ENCODE measurements at places on chromosomes 16 and 17. TPM values are rescaled to one million over a fixed set of nuclear protein-coding genes. Genes with fewer than 3 reads are reported as not detected.
A peak's percentile ranks its signal among the peaks of the same experiment; 100 is the strongest.

DNA sequence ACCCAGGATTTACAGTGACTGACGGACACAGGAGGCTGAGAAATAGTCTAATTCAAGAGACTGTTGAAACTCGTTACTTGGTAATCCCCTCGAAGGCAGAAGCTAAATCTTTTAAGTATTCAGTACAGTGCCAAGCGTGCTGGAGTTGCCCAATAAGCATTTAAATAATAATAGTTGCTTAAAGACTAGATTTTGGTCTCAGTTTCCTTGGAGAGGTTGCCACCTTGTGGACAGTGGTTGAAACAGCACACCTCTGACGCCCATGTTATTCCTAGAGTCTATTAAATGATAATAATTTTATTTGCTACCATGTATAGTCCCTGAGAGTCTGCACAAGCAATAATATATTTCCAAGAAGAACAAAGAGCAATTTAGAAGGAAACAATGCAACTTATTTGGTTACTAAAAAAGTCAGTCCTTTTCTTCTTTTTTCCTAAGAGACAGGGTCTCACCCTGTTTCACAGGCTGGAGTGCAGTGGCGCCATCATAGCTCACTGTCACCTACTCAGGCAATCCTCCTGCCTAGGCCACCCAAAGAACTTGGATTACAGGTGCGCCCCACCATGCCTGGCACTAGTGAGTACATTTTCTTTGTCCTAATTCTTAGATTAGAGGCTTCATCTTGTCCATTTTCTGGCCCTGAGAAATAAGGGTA is 138.0 kb upstream of the NUDT7 start:
- DNase-seq: peak; percentile 53

DNA sequence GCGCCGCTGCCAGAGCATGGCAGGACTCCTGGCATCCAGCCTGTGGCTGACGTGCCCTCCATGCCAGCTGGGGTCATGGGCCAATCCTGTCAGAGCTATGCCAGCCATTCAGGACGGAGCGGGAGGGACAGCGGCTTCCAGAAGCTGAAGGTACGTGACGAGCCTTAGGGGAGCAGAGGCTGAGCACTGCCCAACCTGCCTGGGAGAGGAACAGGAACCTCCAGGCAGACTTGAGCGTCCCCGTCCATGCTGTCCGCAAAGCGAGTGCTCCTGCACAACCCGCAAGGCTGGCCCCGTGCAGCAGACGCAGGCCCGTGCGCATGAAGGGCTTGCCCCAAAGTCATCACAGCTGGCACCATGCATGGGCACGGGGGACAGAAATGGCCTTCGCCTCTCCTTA is 21.5 kb downstream of the NDUFAF8 start:
- no peak for DNase-seq

- no peak for DNase-seq
Observed at GRCh38 chr17:57466521-57466920, 210.2 kb downstream of the MSI2 start.

GRCh38 chr16:8631373-8631772 is 9.9 kb downstream of the METTL22 start:
- DNase-seq: no peak

COPRS gene
- total RNA-seq: 143 TPM

DNA sequence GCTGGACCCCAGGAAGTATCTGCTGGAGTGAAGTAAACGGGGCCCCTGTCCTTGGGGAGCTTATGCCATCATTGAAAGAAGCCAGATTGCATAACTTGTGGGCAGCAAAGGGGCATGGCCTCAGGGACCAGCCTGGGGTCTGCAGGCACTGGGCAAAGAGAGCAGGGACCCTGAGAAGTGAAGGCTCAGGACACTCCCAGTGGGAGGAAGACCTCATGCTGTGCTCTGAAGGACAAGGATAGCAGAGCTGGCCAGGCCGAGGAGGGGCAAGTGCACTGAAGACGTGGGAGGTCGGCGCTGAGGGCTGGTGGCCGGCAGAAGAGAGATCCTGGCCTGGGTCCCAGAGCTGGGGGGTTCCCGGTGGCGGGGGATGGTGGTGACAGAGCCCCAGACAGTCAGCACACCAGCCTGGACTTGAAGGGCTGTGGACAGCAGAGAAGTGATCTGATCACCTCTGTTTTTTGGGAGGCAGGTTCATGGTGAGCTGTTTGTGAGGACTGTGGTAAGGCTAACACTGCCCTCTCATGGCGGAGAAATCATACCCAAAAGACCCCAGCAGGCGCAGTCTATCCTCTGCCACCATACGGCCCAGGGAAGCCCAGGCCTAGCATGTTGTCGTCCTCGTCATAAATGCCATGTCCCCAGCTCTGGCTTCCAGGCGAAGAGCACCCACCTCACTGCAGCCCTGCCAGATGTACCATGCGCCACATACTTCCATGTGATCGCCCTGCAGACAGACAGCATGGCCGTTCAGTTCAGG is 7.1 kb upstream of the CNP start:
- peak; percentile 59 for DNase-seq

G6PC1 gene
- total RNA-seq: not detected

DNA sequence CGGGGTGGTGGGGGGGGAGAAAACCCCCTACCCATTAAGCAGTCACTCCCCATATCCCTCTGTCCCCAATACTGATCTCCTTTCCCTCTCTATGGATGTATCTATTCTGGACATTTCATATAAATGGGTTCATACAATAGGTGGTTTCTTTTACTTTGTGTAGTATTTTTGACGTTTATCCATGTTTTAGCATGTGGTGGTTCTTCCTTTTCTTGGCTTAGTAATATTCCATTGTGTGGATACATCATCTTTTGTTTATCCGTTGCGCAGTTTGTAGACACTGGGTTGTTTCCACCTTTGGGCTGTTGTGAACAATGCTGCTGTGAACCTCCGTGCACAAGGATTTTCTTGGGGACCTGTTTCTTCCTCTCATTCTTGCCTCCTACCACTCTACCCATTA is 12.6 kb downstream of the LDHD start:
- no peak for DNase-seq

DNA sequence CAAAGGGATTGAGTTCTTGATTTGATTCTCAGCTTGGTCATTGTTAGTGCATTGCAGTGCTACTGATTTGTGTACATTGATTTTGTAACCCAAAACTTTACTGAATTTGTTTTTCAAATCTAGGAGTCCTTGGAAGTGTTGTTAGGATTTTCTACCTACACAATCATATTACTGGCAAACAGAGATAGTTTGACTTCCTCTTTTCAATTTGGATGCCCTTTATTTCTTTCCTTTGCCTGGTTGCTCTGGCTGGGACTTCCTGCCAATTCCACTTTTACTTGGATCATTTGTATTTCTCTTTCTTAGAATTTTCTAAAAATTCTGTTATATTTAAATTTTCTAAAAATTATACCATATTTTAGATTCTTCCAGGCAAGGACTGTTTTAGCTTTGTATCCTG is 151.1 kb downstream of the FTO start:
- DNase-seq: no peak

ITGAD gene
- not detected for total RNA-seq

- no peak for DNase-seq
Observed at GRCh38 chr17:34153991-34154390, 101.1 kb upstream of the CCL2 start.

DNA sequence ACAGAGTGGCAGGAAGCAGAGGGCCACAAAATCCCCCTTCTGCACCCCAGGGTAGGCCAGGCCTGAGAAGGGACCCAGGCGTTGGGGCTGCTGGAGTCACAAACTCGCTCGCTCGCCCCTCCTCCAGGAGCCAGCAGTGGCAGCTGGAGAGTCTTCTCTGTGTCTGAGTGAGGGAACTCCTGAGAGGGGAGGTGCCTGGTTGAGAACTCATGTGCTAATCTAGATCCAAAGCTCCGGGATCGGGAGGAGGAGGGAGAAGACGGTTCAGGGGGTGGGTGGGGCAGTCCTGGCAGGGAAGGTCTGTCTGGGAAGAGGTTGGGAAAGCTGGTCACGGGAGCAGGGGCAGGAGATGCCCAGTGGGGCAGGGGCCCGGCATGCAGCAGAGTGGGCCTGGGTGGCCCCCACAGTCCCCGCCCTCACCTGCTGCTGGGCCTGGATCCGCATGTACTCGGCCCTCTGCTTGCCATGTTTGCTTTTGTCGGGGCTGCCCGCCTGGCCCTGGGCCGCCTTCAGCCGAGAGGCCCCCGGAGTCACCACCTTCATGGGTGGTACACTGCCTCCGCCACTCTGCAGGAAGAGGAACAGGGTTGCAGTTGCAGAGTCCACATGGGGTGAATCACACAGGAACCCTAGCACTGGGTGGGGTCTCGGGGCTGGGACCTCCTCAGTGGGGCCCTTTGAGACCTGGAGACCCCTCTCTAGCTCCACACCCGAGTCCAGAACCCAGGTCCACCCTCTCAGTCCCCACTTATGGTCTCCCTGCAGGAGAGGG is 62.2 kb downstream of the SRCIN1 start:
- no peak for DNase-seq

DNA sequence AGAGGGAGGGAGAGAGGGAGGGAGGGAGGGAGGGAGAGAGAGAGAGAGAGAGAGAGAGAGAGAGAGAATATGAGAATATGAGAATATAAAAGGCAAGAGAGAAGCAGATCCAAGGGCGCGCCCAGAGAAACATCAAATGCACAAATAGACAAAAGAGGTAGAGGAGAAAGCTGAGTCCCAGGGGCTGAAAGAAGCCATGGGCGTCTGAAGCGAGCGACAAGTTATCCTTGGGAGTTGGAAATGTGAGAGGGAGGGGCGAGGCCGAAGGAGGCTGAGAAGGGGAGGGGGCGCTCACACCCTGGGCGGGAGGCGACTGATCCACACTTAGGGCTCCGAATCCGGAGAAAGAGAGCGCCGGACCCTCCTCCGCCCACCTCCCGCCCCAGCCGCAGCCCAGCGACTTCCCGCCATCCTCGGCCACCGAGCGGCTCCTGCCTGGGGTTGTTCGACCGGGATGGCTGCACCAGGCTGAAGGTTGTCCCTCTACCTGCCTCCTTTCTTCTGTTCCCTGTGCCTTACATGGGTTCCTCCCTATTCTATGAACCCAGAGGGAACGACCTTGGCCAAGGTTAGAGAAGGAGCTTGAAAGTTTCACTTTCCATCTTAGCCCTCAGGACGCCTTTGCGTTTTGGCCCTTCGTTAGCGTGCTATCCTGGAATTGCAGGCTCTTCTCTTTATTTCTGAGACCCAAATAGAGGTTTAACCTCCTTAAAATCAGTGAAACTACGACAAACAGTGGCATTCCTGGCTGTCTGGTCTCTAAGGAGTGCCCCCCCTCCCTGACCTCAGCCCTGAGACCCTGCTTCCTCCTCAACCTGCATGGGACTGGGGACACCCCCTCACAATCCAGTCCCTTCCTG is 21.2 kb upstream of the HOXB9 start:
- no peak for DNase-seq

COPZ2 gene
- total RNA-seq: 19.3 TPM

C16orf86 gene
- total RNA-seq: 3.9 TPM

- DNase-seq: no peak
Observed at GRCh38 chr16:20243731-20244281, 83.5 kb downstream of the GP2 start.

ACSM2A gene
- total RNA-seq: 0.56 TPM

DNA sequence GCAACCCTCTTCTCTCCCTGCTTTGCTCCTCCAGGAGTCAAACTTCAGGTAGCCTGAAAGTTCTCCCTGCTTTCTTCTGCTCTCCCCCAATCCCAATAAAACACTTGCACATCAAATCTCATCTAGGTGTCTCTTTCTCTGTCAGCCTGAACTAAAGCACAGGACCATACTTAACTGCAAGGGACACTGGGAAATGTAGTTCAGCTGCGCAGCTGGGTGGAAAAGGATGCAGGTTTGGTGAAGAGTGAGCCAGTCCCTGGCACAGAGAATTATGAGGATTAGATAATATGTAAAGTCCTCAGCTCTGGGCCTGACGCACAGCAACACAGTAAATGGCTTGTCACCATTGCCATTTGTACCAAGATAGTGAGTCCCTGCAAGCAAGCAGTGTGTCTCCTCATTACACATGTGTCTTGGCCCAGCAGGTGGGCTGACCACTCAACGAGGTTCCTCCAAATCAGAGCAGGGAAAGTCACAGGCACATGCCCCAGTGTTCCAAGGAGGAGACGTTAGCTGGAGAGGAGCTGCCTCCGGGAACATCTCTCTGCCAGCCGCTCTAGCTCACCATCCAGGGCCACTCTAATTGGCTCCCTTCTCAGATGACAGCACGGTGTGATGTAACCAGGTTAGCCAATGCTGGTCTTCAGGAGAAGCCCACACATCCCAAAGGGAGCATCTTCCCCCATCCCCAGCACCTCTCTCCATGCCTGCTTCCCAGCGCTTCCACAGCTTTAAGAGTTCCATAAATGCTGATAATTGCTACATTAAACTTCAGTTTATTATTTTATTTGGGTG is 29.7 kb upstream of the IRX3 start:
- no peak for DNase-seq

GRCh38 chr16:71771571-71771970 is 37.1 kb downstream of the AP1G1 start:
- no peak for DNase-seq

DNA sequence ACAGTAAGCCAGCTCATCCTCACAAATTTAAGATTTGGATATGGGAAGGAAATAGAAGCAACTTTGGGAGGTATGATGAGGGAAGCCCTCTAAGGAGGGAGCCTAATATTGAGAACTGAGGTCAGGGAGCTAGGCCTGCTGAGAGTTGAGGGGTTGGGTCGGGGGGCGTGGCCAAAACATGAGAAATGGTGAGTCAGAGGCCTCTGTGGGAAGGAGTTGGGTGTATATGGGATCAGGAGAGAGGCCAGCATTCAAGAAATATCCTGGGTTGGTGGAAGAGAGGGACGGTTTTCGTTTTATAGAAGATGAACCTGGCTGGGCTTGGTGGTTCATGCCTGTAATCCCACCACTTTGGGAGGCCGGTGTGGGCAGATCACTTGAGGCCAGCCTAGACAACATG is 48.4 kb downstream of the CLEC16A start:
- no peak for DNase-seq
